ENCODE measurements at places on chromosomes 1 and 21.

- no peak for DNase-seq
Measured at GRCh38 chr21:30164796-30165195, 1.8 kb downstream of the CLDN17 start.

DNA sequence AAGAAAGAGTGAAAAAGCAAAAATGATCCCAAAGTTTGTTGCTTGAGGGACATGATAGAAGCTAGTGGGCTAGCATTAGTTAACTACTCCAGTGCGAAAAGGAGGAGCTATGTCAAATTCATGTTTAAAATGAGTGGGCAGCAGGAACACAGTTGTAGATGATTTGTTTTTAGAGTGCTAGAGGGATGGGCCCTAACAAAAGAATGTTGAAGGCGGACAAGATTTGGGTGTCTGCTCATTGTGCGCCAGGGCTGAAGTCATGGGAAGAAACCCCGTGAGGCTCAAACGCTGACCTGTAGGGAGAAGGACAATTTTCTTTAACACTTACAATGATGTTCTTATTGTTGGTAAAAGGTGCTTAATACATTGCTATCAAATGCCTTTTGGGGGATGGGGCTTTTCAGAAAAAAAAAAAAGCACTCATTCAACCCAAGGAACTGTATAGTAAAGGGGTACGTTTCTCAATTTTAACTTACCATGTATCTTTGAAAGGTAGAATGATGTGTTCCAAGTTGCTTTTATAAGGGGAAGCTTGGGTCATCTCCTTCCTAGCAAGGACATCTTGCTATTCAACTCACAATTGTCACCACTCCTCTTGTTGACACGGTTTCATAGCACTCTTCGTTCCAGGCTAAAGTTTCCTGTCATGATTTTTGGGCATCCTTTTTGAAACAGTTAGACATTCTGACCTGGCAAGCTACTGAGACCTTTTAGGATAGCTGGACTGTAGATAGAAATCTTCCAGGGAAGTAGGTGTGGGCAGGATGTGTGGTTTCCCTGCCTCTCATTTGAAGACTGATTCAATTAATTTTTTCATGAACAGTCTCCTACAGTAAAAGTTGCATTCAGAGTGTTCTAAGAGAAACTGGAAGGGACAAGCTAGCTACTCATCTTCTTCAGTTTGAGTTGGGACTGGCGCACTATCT lies 53.0 kb upstream of the CNN3 start:
- no peak for DNase-seq

GRCh38 chr1:156936721-156937220 lies 16.3 kb downstream of the LRRC71 start:
- no peak for DNase-seq

DNA sequence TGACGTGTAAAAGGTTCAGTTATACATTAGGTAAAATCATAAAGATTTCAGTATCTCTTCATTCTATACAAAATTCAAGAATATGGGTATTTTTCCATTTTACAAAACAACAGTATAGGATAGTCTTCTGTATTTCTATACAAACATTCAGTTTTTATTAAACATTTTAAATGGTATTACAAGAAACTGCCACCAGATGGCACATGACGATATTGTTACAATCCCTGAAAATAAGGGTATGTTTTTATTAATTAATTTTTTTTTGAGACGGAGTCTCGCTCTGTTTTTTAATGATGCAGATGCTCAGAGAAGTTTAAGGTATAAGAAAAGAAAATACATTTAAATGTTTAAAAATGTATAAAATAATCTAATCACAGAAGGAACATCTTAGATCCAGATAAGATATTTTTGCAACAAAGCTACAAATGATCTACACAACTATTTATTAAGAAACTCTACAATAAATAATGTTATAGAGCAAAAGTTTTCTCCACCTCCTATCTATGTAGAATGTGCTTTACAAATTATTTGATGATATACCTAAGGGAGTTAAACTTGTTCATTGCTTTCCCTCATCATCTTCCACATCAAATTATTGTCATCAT lies 23.5 kb upstream of the RSBN1 start:
- DNase-seq, result no peak

DNA sequence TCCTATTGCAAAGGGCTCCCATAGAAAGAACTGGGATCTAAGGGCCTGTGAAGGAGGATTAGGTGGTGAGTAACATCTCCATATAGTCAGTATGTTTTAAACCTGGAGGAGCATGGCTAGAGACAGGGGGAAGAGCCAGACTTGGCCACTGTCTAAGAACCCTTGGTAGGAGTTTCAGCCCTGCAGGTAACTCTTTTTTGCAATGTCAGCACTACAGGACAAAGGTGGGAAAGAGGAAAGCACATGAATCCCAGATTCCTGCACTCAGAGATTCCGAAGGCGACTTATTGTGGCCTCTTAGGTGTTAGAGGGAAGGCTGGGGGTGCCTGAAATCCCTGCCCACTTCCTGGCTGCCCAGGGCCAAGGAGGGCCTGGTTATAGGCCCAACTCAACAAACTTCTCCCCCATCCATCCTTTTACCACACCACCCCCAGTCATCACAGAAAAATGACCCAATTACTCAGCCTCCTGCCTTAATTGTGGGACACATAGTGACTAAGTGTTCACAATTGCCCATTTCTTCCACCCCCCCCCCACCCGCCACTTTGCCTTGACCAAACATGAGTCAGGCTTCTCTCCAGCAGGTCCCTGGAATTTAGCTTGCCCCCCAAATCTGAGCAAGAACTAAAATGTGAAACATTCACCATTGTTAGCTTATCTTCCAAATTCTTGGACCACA lies 1.9 kb upstream of the NTNG1 start:
- peak; percentile 73 for DNase-seq

GRCh38 chr1:152344438-152344837 lies 15.4 kb downstream of the FLG2 start:
- no peak for DNase-seq

GRCh38 chr1:160834945-160835565 lies 27.6 kb downstream of the CD244 start:
- peak; percentile 41 for DNase-seq
